ENCODE measurements at places on chromosomes 2 and 18. TPM values are rescaled to one million over a fixed set of nuclear protein-coding genes. Genes with fewer than 3 reads are reported as not detected.

DNA sequence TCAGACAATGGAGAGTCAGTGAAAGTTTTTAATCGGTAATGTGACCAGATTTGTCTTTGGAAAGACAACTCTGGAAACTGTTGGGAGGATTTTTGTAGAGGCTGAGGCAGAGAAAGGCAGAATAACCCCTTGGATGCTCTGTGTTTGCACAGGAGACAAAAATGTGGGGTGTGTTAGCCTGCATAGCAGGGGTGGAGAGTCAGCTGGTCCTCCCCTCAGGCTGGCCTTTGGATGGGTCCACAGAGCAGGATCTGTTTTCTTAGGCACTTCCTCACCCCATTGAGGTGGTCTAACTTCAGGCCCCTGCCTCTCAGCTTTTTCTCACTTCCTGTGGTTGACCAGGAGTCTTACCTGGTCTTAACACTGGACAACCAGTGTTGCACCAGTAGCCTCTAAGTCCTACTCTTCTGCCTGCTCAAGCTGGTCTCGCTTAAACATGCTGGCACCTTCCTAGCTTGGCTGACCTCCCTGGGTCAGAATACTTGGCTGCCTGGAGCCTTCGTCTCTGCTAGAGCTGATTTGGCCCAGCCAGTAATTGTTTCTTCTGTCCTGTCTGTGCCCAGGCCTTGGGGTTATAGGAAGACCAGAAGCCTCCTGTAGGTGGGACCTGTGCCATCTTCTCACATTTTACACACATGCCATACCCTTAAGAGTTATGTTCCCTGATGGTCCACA lies 259.8 kb upstream of the RASGRP3 start:
- no peak for DNase-seq

C1QL2 gene
- 0.23 TPM for total RNA-seq

DNA sequence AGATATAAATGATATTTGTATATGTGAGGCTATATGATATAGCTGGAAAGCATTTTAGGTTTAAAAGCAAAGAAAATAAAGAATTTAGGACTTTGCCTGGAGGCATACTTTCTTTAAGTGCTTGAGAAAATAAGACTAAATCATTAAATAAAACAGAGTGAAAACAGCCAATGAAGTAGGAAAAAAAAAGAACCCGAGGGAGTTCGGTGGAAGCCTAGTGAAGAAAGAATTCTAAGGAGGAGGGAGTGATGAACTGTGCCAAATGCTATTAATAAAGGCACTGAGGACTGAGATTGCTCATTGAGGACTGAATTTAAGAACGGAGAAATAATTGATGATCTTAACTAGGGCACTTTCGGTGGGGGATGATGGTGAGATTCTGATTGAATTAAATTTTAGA lies 573.5 kb downstream of the DSC3 start:
- no peak for DNase-seq

ABCG8 gene
- total RNA-seq: not detected

DNA sequence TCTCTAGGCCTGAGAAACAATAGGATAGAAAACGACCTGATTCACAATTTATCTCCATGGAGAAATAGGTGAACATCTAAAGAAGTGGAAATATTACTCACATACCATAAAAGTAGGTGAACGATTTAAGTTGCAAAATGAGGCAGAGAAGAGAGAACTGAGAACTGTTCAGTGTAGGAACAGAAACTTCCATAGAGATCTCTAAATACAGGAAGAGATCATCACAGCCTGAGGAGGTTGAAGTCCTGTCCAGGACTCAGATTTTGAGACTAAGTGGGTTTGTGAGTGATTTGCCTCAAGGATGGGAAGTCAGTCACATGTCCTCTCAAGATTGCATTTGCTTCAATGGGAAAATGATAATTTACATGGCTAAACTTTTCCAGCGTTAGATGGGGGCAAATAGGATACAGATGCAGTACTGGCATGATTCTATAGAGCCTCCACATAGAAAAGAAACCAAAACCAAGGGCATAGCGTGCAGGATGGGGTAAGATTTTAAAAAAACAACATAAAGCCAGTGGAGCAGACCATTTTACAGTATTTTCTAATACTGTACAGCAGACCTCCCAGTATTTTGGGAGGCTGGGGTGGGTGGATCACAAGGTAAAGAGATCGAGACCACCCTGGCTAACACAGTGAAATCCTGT lies 68.8 kb downstream of the MEP1B start:
- DNase-seq: no peak

- no peak for DNase-seq
These were observed 16.6 kb downstream of the CFLAR start for GRCh38 chr2:201132518-201132917.

- no peak for DNase-seq
These were observed 57.0 kb upstream of the SPP2 start for GRCh38 chr2:233993461-233993860.

DNA sequence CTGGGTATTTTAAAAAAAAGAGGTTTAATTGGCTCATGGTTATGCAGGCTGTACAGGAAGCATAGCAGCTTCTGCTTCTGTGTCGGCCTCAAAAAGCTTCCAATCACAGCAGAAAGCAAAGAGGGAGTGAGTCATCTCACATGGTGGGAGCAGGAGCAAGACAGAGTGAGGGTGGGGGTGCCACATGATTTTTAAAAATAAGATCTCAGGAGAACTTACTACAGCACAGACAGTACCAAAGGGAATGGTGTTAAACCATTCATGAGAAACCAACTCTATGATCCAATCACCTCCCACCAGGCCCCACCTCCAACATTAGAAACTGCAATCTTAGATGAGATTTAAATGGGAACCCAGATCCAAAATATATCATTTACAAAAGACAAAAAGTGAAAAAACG lies 14.6 kb downstream of the ZNF519 start:
- no peak for DNase-seq
